Mucosa of descending colon (tissue), 3 donors: ENCODE measurements at places on chromosomes 2 and 18.

- no peak for DNase-seq
Measured at GRCh38 chr2:121805766-121806143, 50.3 kb downstream of the TSN start.

- DNase-seq: no peak
Measured at GRCh38 chr2:173101687-173102086, 26.0 kb downstream of the MAP3K20 start.

GRCh38 chr18:52933356-52933755 lies 593.4 kb downstream of the DCC start:
- no peak for DNase-seq

- DNase-seq: no peak
Measured at GRCh38 chr18:33959609-33960008, 265.1 kb downstream of the NOL4 start.

- DNase-seq: no peak
Measured at GRCh38 chr18:29154758-29155725, 978.1 kb upstream of the CDH2 start.

- no peak for DNase-seq
Measured at GRCh38 chr2:120818441-120818920, 82.8 kb downstream of the GLI2 start.

DNA sequence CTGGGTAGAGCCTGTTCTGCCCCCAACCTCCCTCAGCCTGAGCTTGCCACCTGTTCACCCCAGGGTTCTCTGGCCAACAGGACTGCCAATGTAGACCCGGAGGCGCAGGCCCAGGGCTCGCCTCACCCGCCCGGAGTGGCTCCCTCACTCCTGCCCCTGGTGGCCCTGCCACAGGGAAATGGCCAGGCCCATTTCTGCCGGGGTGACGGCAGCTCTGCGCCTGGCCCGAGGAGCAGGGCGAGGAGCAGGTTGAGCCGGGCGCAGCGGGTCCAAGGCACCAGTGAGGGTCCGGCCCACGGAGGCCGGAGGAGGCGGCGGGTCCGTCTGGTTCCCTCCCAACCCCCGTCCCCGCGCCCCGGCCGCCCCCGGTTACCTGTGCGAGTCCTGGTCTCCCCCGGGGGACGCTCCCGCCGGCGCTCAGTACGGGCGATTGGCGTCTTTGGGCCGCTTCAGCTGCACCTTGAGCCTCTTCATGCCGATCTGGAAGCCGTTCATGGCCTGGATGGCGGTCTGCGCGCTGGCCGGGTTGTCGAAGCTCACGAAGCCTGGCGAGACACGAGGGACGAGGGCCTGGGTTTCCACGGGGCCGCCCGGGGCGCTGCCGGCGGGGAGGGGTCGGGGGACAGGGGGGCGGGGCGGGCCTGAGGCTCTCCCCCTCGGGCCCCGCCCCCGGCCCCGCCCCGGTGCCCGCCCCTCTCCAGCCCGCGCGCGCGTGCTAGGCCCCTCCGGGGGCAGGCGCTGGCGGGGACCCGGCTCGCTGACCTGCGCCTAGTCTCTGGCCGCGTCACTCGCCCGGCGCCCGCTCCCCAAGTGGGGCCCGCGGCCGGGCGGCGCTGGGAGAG lies 312.0 kb downstream of the CELF4 start:
- DNase-seq: no peak

- DNase-seq: no peak
Measured at GRCh38 chr2:163751696-163752095, 15.9 kb upstream of the FIGN start.

- no peak for DNase-seq
Measured at GRCh38 chr2:238811759-238812158, 36.1 kb upstream of the TWIST2 start.

DNA sequence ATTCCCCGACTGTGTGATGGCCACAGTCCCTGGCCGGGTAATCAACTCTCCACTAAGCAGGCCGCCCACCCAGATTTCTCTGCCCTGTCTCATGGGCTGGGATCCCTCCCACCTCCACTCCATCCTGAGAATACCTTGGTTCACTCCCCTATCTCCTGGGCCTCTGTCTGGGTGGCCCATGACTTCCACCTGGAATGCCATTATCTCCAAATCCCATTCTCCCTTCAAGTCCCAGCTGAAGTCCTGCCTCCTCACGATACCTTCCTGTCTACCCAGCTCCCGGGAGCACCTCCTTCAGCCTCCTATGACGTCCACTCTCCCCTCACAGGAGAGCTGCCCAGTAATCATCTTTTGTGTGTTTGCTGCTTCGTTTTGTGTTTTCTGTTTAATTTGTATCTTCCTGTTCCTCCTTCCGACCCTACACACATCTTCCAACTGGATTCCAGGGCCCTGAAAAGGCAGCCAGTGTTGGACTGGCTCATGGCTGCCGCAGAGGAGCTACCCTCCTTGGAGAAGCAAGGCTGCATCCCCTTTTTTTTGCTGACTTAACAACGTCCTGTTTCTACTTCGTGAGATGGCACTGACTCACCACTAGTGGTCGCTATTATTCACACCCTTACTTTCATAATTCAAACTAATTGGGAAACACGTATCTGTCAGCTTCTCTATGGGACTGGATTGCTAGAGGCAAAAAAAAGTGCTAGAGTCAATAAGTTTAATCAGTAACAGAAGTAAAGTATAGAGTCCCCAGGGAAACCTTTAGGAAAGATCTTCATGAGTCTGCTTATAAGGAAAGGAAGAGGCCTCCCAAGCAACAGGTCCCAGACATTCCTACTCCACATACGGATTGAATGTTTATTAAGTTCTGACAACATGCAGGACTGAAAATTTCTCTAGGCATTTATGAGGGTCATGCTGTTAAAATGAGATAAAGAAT lies 171.9 kb upstream of the GATA6 start:
- DNase-seq: peak; percentile 42

- peak; percentile 8 for DNase-seq
Measured at GRCh38 chr2:10034333-10035052, 8.9 kb upstream of the KLF11 start.

DNA sequence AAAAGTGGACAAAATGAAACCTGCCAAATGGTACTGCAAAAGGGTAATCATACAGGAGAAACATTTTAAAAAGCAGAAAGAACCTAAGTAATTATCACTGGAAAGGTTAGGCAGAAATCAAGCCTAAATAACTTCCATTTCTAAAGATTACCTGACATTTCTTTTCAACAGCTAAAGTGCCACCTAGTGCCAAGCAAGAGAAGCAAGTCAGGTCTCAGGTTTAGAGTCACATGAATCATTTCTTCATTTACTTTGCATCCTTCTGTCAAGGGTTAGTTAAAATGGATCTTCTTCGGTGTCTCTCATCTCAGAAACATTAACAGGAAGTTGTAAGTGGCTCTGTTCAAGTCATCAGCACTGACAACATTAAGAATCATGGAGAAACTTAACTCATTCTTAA lies 90.3 kb downstream of the AKAIN1 start:
- DNase-seq: no peak

GRCh38 chr2:25521665-25522387 lies 151.6 kb downstream of the DTNB start:
- peak; percentile 74 for DNase-seq

- DNase-seq: no peak
Measured at GRCh38 chr2:100739735-100740432, 80.1 kb upstream of the NPAS2 start.

GRCh38 chr2:67313536-67313935 lies 83.6 kb upstream of the ETAA1 start:
- DNase-seq: no peak

DNA sequence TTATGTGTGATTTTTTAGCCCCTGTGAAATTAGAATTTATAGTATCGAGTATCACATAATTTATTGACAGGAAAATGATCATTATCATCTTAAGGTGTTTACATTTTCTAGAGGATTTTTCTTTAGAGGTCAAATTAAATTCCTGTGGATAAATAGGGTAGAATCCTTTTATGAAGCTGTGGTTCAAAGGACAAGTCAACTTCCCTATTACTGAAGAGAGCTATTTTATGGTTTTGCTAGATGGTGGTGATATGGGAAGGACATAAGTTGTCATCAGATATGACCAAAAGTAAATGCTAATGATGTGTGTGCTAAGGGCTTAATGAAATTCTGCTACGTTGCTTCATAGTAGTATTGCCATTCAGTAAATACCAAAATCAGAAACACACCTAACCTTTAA lies 80.1 kb downstream of the EML4 start:
- DNase-seq: no peak

DNA sequence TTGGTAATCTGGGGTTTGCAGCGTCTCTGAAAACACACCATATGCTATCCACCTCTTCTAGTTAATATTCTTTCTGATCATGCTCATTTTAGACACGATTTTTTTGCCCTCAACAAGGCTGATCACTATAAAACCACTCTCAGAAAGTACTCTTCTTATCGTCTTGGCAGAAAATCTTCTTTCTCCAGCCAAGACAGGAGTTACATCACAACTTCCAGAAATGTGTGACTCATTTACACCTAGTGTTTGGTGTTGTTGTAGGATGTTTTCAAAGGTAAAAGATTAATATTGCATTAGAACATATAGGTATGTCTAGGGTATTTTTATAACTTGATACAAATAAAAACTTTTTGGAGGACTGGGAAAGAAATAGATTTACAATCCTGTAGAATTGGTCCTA lies 138.5 kb upstream of the NETO1 start:
- no peak for DNase-seq

DNA sequence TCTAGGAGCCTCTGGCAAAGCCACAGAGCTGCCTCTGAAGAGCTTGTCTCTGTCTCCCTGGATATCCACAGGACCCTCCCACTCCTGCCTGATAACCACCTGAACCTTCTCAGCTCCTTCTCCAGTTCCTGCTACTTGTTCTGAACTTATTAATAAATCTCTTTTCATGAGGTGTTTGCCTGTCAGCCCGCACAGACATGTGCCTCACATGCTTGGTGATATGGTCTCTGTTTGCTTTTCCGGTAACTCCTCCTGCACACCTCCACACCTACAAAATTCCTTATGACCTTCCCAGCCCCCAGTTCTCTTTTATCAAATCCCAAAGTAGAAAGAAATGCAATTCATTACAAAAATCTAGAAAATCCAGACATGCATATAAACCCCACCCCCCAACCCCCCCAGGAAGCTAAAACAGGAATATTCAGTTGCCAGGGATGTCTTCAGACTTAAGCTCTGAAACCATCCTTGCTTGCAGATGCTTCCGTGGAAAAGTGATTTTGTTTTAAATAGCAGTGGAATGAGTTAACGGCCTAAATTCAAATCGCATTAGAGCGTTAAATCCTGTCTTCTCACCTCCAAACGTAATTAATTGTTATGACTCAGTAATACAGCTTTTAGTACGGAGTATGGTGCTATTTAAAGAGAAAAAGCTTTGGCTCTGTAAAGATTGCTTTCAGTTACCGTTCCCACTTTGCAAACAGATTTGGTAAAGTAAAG lies 2.1 kb upstream of the PID1 start:
- DNase-seq: no peak

- DNase-seq: no peak
Measured at GRCh38 chr2:48727560-48727959, 28.0 kb downstream of the LHCGR start.

GRCh38 chr2:104472076-104472475 lies 381.8 kb upstream of the POU3F3 start:
- DNase-seq: no peak

- no peak for DNase-seq
Measured at GRCh38 chr2:153766415-153766814, 105.3 kb upstream of the GALNT13 start.

DNA sequence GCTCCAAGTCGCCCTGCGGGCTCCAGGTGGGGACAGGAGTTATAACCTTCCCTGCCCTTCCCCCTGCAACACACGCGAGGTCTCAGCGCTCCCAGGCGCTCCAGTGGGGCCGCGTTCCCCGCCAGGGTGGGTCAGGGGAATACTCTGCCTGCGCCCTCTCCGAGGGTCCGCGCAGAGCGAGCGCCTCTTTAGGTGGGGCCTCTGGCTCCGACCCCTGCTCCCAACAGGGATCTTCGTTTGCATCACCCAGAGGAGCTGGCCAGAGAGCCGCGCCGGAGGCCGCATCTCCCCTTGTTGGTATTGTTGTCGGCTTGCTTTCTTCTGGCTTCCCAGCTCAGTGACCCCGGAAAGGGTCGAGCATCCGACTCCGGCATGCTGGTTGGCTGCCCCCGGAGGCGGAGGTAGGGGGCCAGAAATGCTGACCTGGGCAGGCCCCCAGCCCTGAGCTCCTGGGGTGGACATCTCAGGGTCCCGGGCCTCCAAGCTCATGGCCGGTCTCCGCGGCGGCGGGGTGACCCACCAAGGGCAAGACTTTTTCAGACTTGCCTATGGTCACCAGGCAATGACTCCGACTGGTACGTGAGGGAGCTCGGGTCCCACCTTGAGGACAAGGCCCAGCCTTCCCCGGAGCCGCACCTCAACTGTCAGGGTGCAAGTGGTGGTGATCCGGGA lies 11.2 kb upstream of the EN1 start:
- no peak for DNase-seq
